NCI-H1105 (cell line): ENCODE measurements at places on chromosomes 5 and 9.

GRCh38 chr5:164433106-164433870 is 927.9 kb downstream of the MAT2B start:
- DNase-seq = no peak

DNA sequence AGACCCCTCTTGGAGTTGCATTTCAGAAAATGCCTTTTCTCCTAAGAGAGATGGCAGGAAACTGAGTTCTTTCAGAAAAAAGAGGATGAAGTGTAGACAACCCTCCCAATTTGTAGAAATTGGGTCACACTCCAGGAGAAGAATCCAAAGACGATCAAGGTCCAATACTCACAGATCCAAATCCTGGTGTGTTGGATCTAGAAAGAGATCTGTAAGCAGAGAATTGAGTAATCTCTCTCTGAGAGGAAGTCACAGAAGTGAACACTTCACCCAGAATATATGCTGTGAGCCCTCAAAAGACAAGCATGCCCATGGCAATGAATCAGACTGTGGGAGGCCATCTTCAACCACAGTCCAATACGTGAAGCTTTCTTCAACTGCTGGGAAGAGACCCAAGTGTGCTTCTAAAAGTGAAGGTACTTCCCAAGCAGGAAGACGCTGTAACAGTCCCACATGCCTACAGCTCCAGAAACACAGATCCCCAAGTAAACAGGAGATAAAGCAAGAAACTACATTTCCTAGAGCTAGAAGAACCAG is 182.7 kb downstream of the SMC2 start:
- no peak for DNase-seq

DNA sequence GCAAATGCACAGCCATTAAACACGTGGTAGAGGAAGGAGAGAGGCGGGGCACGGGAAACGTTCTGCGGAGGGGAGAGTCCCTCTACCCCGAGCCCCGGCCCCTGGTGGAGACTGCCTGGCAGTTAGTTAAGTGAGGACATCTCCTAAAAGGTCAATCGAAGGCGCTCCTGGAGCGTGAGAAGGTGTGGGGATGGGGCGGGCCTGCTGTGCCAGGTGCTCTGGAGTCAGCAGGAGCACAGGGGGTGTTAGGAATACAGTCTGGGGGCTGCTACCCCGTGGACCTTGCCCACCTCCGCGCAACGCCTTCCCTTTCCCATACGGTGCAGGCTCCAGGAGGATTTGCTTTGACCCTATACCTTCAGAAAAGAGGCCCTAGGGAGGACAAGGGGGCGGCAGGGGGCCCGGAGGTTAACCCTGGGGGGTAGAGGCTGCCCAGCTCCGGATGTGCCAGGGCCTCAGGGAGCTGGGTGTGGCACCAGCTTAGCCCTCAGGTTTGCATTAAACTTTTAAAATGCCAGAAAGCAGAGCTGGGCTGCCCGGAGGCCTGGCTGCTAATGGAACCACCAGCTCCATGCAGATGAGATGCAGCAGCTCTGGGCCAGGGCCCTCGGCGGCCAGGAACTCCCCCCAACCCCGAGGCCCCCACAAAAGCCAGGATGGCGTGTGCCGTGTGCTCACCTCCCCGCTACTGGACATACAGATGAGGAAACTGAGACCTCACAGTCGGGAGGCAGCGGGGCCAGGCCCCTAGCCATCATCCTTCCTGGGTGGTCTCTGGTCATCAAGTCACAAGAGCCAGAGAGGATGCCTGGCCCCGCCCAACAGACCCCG is 39.2 kb downstream of the NACC2 start:
- DNase-seq = no peak

GRCh38 chr9:123002754-123003153 is 30.7 kb upstream of the GPR21 start:
- DNase-seq = no peak

DNA sequence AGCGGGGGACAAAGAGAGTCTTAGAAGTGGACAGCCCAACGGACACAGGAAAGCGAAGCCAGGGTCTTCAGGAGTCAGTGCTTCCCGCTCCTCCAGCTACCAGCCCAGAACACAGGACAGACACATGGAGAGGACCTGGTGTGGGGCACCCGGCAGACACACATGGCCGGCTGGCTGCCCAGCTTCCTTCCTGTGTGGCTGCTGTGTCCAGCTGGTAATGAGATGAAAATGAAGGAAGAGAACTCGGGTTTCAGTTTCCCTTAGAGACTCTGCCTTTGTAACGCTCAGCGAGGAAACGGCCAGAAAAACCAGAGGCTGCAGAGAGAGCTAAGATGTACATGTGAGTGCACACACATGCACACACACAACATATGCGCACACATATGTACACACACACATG is 87.5 kb downstream of the SECISBP2 start:
- DNase-seq = no peak

- DNase-seq = no peak
These were observed 106.8 kb downstream of the WNK2 start for GRCh38 chr9:93290495-93291434.

DNA sequence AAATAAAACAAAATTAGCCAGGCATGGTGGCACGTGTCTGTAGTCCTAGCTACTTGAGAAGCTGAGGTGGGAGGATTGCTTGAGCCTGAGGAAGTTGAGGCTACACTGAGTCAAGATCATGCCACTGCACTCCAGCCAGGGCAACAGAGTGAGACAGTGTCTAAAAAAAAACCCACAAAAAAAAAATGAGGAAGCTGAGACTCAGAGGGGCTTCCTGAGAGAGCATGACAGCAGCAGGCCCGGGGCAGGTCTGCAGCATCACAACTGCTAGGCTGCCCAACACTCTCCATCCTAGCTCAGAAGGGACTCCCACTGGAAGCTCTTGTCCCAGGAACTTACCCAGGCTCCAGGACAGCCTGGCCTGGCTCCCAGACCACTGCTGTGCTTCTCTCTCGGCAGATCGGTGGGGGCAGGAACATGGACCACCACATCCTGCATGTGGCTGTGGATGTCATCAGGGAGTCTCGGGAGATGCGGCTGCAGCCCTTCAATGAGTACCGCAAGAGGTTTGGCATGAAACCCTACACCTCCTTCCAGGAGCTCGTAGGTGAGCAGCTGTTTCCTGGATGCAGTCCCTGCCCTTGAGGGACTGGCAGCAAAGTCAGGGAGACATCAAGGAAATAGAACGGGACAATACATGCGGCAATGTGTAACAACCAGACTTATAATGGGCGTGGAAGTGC is 19.1 kb downstream of the PTGS1 start:
- no peak for DNase-seq

GRCh38 chr5:108381954-108382783 is at the start of gene FBXL17:
Gene FBXL17, minus strand, starts transcription at chr5:108382098.
- DNase-seq = peak; percentile 66

DNA sequence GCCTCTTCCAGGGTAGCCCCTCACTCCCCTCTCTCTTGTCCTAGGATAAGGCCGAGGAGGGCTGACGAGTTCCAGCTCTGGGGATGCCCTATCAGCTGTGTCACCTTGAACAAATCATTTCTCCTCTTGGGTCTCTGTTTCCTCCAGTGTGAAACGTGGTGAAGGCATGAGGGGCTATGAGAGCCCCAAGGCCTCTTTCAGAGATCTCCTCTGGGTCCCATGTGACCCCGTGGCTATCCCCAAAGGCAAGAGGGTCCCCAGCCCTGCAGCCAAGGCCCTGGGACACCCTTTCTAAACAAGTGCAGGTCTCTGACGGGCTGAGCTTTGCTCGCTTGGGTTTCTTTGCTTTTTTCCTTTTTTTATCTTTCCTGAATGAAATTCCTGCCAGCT is 25.5 kb upstream of the SPTLC1 start:
- no peak for DNase-seq

GRCh38 chr5:17440766-17441165 is 57.3 kb upstream of the TAF11L2 start:
- DNase-seq = no peak

- DNase-seq = no peak
These were observed 35.4 kb upstream of the IL17B start for GRCh38 chr5:149414405-149415065.

DNA sequence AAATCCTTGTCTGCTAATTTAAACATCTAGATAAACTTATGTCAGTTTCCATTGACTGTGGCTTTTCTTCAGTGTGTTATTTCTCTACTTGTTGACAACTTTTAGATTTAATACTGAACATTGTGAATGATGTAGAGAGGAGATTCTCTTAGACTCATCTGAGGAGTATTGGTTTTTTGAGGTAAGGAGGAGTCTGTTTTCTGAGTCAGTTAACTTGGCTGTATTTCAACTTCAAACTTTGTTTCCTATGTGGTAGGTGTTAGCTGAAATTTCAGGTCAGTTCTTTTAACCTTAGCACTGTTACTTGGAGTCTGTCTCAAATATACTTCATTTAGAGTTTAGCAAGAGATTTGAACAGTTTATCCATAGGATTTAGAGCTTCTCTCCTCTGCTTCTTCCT is 67.9 kb downstream of the XRCC4 start:
- no peak for DNase-seq

GRCh38 chr9:114719290-114719689 is 37.3 kb upstream of the TEX48 start:
- no peak for DNase-seq

DNA sequence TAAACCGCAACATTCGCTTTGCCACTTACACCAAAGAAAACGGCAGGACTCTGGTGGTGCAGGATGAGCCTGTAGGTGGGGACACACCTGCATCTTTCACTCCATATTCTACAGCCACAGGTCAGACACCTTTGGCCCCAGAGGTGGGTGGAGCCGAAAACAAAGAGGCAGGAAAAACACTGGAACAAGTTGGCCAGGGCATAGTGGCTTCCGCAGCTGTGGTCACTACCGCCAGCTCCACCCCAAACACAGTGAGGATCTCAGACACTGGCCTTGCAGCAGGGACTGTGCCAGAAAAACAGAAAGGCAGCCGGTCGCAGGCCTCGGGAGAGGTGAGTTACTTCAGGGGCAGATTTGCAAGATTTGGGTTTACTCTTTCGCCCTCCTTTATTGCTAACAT is 33.8 kb downstream of the KDM3B start:
- DNase-seq = no peak

- DNase-seq = no peak
These were observed 146.5 kb downstream of the SYK start for GRCh38 chr9:90948156-90948555.

DNA sequence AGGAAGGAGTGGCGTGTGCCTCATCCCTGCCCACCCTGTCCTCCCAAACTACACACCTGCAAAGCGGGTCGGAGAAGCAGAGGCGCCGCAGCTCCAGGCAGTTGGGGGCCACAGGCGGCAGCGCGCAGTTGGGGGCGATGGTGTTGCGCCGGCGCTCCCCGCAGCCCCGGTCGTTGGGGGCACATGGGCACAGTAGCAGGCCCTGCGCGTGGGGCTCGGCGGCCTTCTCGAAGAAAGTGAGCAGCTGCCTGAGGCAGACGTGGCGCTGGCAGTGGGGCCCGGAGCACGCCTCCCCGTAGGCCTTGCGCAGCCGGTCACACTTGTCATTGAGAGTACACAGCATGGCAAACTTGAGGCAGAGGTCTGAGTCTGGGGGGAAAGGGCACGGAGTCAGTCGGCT is 16.8 kb downstream of the GFRA3 start:
- DNase-seq = no peak

- no peak for DNase-seq
These were observed 2.0 kb downstream of the ASPN start for GRCh38 chr9:92480291-92480771.

DNA sequence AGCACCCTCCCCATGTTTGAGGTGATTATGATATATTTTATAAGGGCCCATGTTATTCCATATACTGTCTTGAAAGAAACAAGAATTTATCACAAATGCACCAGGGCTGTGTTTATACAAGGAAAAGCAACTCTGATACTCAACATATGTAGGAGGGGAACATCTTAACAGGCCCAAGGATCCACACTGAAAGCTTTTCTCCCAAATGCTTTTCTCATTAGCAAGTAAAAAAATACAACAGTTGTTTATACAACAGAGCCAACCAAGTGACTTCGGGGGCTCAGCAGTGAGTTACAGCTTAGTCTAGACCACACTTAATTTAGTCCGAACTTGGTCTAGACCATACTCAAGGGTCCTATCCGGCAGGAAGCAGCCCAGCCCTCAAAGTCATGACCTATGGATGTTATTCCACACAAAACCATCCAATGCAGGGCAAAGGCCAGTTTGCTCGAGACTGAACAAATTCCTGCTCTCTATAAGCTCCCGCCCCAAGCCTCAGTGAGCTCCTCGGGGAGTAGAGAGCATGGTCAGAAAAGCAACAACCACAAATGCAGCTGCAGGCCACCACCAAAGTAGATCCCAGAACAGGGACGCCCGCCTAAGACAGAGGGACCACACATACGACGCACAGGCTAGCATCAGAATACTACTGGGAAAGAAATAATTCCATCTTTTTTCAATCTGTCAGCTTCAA is 6.8 kb downstream of the GZMK start:
- no peak for DNase-seq

DNA sequence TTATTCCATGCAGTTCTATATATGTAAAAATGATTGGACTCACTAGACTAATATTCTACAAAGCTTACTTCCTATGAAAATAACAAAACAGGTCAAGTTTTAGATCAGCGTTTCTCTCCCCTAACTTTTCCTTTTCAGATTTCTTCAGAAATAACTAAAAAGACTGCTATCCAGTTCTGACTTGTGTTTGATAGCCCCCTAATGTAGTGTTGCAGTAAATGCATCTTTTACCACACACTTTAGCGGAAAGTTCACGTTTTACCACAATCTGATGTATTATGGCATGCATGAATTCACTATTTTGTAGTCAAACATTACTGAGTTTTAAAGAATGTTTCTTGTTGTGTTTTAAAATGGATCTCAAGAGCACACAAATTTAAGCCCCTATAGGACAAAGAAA is 292.7 kb downstream of the RAB3C start:
- DNase-seq = no peak

DNA sequence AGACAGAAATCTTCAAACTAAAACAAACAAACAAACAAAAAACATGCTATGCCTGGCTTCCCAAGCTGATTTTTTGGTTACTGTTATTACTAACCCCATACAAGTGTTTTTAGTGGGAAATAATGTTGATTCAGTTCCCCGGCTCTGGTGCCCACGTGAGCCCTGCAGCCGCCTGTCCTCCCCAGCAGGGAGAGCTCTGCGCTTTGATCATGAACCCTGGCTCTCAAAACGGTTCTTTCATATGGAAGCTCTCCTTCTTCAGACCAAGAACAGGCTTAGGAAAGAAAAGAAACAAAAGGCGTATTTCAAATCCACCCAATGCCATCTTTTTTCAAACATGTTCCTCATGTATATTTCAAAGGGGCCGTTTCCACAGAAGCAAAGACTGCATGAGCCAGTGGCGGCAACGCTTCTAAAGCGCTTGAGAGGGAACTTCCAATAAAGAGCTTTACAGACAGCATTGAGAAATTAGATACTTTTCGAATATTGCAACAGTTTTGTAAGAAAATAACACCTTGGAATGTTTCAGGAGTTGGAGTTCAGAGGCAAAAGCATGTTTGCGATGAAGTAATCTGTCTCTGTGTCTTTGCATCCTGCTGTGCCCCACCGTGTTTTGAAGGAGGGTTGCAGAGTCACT is 74.8 kb downstream of the ICE1 start:
- DNase-seq = peak; percentile 48

DNA sequence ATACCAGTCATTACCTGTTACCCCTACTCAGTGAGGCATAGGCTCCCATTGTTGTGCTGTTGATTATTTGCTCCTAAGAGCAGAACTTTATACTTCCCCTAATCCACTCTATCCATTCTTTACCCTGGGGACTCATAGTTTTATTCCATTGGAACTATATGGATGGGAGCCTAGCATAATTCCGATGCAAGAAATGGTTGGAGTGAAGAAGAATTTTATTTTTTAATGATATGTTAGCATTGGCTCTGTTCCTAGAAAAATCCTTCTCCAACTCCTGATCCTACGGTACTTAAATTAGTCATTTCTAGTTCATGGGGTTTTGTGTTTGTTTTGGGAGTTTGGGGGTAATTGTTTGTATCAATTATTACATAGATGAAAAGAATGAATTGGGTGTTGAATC is 191.5 kb downstream of the GOLPH3 start:
- no peak for DNase-seq
